ENCODE measurements at places on chromosomes 6 and 20.

GRCh38 chr6:158718461-158719046 is 68.7 kb downstream of the SYTL3 start:
- no peak for DNase-seq

DNA sequence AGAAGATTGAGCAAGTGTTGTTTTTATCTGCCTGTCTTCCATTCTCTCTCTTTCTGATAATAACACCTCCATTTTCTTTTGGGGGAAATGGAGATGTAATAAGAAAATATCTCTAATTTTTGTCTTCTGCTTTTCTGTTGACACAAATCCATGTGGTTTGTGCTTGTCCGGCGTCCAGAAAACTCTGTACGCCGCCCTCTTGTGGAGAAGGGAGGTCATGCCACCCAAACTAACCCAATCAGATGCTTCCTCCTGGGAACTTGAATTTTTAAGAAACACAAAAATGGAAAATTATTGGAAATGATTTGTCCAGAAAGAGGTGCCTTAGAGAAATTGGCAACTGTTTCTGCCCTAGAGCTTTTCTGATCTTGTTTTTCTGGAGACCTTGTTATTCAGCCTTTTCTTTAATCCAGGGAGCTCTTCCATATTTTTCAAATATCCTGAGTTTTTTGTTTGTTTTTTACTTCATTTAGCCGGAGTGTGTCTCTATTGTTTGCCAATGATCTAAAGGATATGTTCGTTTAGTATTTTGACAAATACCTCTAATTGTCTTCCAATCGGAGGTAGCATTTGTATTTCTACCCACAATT is 17.8 kb upstream of the FNDC1 start:
- peak; percentile 6 for DNase-seq

DNA sequence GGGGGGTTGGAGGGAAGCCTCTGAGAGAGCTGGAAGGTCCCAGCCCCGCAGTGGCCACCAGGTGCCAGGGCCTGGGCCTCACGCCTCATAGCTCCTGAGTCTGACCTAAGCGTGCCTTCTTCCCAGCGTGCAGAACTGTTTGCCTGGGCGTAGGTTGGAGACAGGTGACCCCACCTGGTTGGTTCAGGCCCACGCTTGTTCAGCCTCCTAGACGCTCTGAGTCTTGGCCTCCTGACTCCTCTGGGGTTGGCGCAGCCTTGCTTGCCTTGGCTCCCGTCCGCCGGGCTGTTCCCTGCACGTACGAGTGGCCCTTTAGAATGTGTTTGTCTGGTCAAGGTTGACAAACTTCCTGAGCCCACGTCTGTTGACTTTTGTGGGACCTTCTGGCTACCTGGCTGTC is 70.8 kb downstream of the EYA2 start:
- DNase-seq = no peak

- no peak for DNase-seq
Measured at GRCh38 chr6:26412954-26413353, 10.9 kb downstream of the BTN3A1 start.

DNA sequence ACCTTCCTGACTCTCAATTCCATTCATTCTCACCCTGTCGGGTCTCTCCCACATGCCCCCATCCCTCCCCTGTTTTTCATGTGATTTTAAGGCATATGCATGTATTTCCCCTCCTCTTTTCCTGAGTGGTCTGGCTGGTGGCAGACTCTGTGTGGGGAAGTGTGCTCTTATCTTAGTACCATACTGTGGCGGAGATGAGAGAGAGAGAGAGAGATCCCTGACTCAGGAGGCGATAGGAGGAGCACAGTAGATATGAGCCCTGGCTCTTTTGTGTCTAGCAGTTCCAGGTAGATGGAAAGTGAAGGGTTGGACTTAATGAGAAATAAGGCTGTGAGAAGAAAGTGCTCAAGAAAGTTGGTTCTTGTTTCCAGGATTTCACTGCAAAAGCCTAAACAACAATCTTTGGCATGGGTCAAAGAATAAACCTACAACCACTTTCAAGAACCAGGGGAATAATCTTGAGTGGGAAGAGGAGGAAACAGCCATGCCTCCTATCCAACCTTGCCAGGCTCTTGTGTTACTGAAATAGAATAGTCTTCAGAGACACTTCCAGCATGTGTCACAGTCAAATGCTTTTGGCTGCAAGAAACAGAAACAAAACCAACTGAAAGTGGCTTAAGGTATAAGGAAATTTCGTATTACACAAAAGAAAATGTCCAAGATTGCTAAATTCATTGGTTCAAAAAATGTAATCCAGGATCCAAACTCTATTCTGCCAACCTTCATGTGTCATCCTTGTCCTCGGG is 123.8 kb upstream of the MYLIP start:
- no peak for DNase-seq

DNA sequence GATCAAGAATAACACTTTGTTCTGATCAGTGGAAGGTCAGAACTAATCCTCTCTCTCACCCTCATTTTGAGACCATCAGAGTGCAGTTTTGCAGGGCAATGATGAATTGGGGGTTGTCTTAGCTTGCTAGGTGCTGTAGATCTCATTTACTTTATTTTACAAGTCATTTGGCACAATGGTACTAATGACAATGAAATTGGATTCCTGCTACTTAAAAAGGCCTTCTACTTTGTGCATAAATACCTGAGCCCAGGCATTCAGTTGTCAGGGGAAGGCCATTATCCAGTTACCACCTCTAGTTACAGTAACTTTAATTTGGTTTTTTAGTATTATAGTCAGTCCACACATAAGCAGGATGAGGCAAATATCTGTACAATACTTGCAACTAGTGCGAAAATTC is 240.0 kb downstream of the HDGFL1 start:
- DNase-seq = no peak

DNA sequence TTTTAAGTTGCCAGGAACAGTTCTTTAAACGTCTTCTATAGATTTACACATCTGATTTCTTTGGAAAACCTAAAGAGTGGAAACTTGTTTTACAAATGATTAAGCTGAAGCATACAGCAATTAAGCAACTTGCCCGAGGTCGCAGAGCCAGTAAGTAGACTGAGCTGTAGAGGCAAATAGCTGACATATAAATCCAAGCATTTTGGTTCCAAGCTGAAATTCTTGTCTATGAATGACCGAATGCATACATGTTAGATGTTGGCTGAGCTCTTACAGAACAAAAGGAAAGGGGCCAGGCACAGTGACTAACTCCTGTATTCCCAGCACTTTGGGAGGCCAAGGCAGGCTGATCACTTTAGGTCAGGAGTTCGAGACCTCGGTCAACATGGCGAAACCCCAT is 101.8 kb upstream of the SGK1 start:
- no peak for DNase-seq

GRCh38 chr6:56841751-56842150 is 113.2 kb upstream of the BEND6 start:
- no peak for DNase-seq

GRCh38 chr20:60565551-60565950 is 607.3 kb downstream of the CDH26 start:
- no peak for DNase-seq

DNA sequence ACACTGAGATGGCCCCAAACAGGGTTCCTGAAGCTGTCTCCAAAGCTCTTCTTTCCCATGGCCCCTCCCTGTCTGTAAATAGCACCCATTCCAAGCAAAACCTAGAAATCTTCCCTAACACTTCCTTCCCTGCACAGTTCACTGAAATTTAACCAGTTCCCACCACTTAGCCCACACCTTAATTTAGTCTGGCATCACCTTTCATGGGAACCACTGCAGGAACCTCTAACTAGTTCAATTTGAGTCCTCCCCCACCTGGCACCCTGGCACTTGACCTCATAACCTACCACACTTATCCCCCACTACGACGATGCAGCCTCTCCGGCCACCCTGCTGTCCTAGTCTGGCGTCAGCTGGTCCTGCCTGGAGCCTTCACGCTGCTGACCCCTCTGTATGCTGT is 278.7 kb downstream of the GMDS start:
- no peak for DNase-seq

DNA sequence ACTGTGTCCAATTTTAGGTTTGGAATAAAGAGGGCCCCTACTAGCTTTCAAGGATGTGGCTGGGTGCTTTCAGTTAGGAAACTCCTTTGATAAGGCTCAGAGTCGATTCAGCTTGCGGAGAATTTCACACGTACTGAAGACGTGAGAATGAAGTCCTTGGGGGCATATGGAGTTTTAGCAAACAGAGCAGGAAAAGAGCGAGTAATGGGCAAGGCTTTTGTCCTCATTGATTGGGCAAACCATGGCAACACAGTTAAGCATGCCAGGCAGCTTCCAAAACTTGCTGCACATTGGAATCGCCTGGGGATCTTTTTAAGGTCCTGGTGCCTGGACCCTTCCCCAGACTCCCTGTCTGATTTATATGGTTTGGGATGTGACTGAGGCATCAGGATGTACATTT is 29.2 kb downstream of the ISM1 start:
- no peak for DNase-seq

GRCh38 chr6:144853603-144854002 is 568.5 kb downstream of the UTRN start:
- DNase-seq = no peak

GRCh38 chr6:287489-287860 is 4.8 kb upstream of the DUSP22 start:
- no peak for DNase-seq

DNA sequence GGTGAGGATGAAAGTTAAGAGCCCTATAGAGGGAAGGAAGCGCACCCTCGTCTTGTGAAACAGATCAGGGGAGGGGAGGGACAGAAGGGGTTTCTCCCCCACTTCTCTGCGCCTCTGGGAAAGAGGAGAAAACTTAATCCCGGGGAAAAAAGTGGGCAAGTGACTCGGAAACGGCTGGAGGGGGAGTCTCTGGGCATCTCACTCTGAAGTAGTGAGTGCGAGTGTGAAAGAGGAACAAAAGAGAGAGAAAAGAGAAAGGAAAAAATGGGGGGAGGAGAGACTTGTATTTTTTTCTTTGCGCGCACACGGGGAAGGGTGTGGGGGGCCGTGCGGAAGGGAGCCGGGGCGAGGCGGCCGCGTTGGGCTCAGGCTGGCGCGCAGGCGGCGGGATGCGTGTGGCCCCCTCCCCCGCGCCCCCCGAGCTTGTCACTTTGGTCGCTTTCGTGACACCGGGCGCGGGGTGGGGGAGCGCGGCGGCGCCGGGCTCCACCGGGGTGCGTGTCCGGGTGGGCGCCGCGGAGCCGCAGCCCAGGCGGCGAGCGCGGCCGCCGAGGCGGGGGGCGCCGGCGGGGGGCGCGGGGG is 454 bp downstream of the L3MBTL3 start:
- peak; percentile 45 for DNase-seq
